ENCODE measurements at places on chromosomes 2 and 18. TPM values are rescaled to one million over a fixed set of nuclear protein-coding genes. Genes with fewer than 3 reads are reported as not detected.

- DNase-seq = no peak
These were observed 71.9 kb upstream of the NFU1 start for GRCh38 chr2:69509011-69509749.

DNA sequence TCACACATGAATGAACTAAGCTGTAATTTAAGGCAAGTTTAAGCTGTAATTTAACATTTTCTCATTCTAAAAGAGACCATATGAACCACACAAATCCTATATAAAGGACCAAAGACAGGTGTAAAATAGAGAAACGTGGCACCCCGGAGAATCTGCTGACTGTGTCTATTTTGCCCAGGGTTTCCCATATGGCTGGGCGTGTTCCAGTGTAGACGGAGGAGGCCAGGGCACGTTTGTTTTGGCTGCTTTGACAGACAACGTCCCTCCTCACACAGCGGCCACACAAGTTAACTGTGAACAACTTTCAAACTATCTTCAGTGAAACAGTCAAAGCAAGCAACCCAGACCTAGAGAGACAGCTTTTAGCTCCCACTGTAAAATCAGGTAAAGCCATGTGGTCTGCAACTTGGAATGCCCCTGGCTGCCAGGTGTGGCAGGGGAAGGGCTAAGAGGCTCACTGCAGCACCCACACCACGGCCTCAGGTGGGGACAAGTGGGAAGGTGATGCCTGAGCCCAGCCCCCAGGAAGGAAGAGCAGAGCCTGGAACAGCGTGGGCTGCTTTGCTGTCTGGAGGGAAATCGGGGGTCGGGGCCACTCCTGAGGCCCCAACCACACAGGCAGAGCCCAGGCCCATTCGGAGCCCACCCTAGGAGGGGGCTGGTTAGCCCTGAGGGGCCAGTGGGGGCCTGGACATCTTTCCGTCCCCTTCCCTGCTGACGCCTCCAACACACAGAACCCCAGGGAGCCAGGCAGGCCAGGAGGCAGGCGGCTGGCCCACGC, 40.7 kb downstream of the SLC66A2 start:
- DNase-seq = no peak

- DNase-seq = no peak
These were observed 308.9 kb downstream of the PLCL1 start for GRCh38 chr2:198113316-198113715.

GRCh38 chr2:226187616-226188015, 612.0 kb downstream of the IRS1 start:
- no peak for DNase-seq

GRCh38 chr18:34866739-34867138, 156.6 kb downstream of the DTNA start:
- no peak for DNase-seq

GRCh38 chr18:35377875-35378573, 887 bp upstream of the ZNF396 start:
- no peak for DNase-seq

DNA sequence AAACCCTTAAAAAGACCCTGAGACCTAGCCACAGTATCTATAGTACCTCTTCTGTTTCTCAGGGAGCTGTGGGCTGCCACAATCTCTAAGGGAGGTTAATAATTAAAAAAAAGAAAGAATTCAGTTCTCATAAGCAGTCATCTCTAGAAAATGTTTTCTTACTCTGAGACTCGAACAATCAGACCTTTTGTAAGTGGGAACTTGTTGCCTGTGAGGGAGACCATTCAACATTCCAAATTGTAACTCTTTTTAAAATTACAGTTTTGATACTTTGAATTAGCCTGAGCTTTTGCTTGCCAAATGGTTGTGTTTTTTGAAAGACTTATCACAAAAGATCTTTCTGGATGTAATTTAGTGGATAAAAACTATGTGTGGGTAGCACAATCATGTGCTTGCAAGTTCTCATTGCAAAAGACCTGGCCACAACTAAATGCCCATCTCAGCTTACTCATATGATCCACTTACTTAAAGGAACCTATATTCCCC, 33.3 kb downstream of the IL1R2 start:
- DNase-seq = no peak

- DNase-seq = no peak
These were observed 17.2 kb downstream of the ITGA4 start for GRCh38 chr2:181474222-181474881.

DNA sequence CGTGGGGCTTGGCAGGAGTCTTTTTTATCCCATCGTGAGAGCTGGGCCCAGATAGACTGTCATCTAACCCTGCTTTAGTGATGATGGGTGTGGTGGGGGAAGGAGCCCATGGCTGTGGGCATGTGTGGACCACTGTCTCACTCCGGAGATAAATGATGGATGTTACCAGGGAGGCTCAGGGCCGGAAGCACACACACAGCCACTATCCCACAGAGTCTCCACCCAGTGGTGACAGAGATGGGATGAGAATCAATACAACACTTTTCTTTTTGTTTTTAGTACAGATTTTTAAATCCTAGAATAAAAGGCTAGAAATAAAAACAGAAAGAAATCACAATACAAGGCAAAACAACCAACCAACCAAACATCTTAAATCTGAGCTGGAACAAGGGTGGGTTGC, 233.4 kb downstream of the SOX11 start:
- no peak for DNase-seq

DNA sequence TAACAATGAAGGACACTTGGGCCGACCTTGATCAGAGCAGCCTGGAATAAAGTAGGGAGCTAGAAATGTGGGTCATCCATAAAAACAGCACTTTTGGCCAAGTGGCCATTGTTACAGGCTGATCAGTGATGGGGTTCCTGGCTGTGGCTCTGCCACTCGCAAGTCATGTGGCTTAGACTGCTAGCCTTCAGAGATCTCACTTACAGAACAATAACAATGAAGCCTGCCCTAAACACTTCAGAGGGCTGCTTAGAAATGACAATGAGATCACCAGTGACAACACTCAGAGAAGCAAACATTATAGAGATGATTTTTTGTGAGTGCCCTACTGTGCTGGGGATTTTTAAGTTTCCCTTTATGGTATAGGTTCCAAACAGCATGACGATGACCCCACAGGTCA, 107.9 kb upstream of the LMAN1 start:
- no peak for DNase-seq

DNA sequence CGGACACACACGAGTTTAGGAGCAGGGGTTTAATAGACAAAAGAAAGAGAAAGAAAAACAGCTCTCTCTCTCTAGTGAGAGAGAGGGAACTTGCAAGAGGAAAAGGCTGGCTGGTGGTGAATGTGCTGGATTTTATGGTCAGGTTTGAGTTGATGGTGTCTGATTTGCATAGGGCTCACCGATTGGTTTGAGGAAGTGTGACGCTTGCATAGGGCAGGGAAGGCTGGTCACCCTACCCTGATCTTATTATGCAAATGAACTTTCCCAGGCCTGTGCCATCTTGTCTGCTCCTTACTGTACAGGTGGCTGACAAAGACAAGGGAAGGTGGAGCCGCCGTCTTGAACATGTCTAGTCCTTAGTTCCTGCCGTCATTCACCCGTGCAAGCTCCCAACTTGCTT, 408.9 kb downstream of the RIT2 start:
- no peak for DNase-seq

DNA sequence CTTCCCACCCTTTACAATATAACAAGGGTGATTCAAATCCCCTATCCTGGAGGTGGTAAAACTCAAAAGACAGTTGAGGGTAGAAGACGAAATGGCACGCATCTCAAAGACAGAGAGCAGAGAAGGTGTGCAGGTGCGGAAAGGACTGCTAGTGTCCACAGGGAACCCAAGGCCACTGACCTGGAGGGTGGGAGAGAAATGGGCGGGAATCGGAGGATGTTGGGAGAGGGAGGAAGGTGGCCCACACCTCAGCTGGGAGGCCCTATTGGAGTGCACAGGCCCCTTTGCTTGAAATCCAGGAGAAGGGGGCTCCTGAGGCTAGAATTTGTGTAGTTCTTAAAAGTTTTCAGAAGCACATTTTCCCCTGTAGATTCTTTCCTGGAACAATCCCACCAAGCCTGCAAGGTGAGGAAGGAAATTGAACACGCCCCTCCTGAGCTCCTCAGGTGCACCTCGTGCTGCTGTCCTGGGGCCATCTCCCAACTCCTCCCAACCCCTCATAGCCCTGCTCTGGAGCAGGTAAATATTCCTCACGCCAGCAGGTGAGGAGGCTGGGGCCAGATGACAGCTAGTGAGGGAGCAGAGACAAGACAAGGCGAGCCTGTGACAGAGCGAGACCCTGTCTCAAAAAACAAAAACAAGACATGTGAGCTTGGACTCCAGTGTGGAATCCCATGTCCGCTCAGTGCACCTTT, 99.3 kb downstream of the MCFD2 start:
- no peak for DNase-seq

DNA sequence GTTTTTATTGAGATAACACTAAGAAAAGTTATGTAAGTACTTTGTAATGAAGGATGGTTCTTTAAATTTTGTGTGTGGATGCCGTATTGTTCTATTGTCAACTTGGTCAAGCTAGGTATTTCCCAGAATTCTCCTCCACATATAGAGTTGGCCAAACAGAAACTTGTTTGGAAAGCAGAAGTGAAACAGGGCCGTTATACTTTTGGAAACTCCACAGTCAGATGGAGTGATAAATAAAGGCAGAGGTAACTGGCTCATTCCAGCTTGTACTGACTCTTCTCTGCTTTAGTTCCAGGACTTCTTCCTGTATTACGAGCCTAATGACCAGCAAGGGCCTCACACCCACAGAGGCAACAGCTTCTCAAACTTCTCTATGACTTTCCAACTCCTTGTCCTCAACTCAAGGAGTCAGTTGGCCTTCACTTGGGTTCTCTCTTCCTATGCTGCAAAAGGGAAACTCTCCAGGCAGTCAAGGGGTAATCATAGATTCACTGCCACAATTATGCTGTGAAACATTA, 16.4 kb upstream of the STARD7 start:
- DNase-seq = no peak

DNA sequence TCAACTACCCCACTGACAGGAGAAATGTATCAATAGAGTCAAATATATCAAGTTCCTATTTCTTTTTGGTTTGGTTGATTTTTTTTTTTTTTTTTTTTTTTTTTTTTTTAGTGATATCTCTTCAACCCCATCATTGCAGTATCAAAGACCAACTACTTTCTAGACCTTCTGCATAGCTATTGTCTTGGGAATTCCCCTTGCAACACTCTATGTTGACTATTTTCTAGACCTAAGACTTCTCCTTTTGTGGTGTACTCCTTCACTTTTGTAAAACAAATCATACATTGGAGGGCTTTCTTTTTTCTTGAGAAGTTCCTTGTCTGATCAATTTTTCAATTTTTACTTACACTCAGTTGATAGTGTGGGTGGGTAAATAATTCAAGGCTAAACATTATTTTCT, 46.5 kb upstream of the NR4A2 start:
- no peak for DNase-seq

DNA sequence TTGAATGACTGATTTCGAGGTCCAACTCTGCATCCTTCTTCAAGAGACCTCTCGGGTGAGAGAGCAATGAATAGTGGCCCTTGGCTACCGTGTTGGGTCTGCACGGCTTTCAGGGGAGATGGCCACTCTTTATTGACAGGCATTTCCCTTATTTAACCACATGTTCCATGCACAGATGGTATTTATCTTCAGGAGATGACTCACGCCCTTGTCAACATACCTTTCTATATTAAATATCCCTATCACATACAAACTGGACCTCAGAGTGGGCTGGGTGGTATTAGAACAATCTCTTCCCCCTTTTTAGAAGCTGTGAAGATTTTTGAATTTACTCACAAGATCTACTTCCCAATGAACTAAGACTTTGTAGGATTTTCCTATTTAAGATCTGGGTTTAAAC, 109.6 kb upstream of the CDC42EP3 start:
- DNase-seq = no peak

The LIMS4 gene
- 1.1 TPM for total RNA-seq

The UPP2 gene
- not detected for total RNA-seq

The CIB4 gene
- total RNA-seq = not detected

The MAPK4 gene
- 3.3 TPM for total RNA-seq

The SPC25 gene
- 28.6 TPM for total RNA-seq

The MARCO gene
- 0.11 TPM for total RNA-seq

The TMX3 gene
- 29.4 TPM for total RNA-seq

The SCN7A gene
- total RNA-seq = 0.32 TPM

The SCG2 gene
- total RNA-seq = 0.07 TPM
